ENCODE measurements at places on chromosomes 4 and X.

- no peak for DNase-seq
Measured at GRCh38 chr4:73902817-73903547, 33.8 kb downstream of the CXCL1 start.

GRCh38 chr4:186205156-186205555 lies 13.8 kb downstream of the CYP4V2 start:
- no peak for DNase-seq

GRCh38 chr4:2689825-2690700 lies 66.1 kb downstream of the TNIP2 start:
- peak; percentile 42 for DNase-seq

- DNase-seq = no peak
Measured at GRCh38 chrX:17266136-17266535, 108.9 kb upstream of the NHS start.

GRCh38 chr4:20881658-20882057 lies 181.4 kb downstream of the PACRGL start:
- DNase-seq = no peak

DNA sequence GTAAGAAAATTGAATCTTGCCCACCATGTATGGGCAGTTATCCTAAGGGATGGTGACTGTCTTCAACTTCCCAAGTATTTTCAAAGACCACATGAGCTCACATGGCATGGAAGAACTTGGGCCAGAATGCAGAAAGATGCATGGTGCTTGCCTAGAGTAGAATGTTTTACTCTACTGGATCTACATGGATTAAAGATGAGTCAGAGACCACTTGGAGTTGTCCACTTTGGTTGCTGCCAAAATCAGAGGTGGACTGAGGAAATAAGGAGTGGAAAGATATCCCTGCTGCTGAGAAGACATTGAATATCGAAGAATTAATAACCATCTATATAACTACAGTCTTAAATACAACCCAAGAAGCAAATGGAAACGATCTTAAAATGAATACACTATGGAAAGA lies 498.1 kb downstream of the NLGN4X start:
- no peak for DNase-seq

DNA sequence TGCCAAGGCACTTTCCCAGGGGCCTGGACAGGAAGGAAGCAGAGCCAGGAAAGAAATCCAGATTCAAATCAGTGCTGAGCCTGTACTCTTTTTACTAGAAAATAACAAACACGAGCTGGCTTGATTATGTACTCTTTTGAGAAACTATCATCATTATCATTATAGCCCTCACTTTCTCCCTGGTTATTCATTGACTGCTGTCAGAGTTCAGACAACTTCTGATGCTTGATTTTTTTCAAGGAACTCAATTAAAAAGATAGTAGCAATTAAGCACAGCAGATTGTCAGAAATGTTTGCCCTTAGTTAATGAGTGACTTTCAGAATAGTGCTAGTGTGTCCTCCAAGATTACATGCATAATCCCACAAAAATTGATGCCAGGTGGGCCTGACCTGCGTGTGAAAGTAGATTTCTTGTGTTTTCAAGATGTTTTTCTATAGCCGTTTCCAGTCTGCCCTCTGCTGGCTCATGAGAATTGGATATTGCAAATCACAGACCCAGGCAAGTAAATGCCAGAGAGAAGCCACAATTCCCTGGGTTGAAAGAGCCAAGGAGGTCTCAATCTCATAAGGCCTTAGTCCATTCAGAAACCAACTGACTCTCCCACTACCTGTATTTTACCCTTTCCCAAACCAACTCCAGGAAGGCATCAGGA lies 14.3 kb upstream of the PNPLA4 start:
- no peak for DNase-seq

GRCh38 chr4:52836120-52836519 lies 26.0 kb upstream of the RASL11B start:
- no peak for DNase-seq

- no peak for DNase-seq
Measured at GRCh38 chr4:53633608-53634007, 42.3 kb upstream of the LNX1 start.

GRCh38 chr4:77921701-77922100 lies 59.1 kb downstream of the MRPL1 start:
- no peak for DNase-seq

- DNase-seq = no peak
Measured at GRCh38 chr4:31474221-31474620, 754.1 kb downstream of the PCDH7 start.

DNA sequence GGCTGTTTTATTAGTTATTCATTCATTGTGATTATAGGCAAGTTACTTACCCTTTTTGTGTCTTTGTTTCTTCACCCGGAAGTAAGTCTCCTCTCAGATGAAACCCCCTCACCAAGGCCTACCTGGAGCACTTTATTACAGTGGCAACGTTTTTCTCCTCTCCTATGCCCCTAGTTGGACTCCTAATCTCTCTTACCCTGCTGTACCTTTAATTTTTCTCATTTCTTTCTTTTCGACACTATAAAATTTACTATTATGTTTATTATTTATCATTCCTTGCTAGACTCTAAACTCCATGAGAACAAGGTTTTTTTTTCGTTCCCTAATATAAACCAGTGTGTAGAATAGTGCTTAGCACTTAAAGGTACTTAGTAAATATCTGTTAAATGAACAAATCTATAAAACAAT lies 17.5 kb downstream of the STAP1 start:
- no peak for DNase-seq

DNA sequence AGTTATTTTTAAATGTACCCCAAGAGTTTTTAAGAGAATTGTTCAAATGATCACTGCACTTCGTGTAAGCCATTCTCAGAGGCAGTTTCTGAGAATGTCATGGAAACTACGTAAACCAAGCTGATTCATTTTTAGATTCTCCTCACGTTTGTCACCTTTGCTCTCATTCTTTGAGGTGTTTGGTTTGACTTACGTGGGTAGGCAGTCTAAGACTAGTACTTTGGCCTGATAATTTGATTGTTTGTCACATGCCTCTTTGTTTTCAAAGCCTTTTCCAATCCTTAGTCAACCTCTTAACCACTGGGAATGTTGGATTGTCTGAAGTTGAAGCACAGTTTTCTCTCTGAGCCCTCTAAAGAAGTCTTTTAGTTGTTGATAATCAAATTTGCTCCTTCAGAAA lies 10.5 kb downstream of the SEPTIN11 start:
- DNase-seq = no peak

GRCh38 chrX:43349363-43349762 lies 306.7 kb upstream of the MAOA start:
- DNase-seq = peak; percentile 34

GRCh38 chrX:63889001-63889400 lies 104.0 kb upstream of the ARHGEF9 start:
- no peak for DNase-seq

DNA sequence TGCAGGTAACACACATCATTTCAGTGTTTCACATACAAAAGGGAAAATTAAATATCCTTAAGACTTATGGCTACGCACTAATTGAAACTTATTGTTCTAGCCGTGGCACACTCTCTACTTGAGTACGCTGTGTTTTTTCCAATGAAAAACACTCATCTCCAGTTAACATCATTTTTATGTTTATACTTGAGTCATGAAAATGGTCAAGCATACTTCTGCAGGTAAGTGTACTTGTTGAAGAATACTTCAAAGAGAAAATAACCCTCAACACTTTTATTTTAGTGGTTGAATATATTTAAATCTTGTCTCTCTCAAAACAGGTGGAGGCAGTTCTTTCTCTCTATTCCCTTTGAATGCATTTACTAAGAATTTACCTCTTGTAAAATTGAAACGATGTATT lies 538.7 kb upstream of the PCDH7 start:
- DNase-seq = no peak

DNA sequence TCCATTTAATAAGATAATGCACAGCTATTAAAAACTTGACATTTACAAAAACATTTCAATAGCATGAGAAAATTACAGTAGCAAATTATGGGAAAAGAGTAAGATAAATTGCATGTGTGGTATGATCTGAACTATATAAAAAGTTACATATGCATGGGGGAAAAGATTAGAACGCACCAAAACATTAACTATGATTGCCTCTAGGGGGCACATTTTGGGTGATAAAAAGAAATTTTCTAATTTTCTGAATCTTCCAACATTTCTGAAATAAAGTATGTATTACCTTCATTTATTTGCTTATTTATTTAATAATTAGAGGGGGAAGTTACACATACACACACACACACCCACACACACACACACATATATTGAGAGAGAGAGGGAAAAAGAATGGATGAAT lies 19.6 kb upstream of the KDM5C start:
- no peak for DNase-seq

GRCh38 chr4:36439556-36439955 lies 158.1 kb downstream of the DTHD1 start:
- DNase-seq = no peak

DNA sequence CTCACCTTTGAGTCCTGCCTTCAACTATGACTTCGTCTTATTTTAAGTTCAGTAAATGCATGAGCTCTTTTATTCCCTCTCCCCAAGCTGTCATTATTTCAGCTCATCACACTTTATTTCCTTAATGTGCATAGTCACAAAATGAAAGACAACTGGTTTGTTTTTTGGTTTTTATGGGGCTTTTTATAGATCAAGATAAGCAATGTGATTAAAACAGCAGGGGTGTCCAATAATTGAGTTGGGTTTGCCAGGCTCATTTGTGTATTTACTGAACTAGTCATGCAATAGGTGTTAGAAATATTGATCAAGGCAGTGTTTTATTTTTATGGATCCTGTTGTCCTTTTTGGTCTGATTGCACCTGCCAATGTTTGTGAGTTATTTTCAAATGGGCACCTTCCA lies 102.2 kb downstream of the FRMPD4 start:
- no peak for DNase-seq

- DNase-seq = no peak
Measured at GRCh38 chrX:13808293-13808692, 8.6 kb downstream of the GPM6B start.

- DNase-seq = no peak
Measured at GRCh38 chr4:145216535-145216934, 36.1 kb upstream of the OTUD4 start.

- no peak for DNase-seq
Measured at GRCh38 chrX:52015794-52016193, 53.2 kb downstream of the MAGED4B start.

DNA sequence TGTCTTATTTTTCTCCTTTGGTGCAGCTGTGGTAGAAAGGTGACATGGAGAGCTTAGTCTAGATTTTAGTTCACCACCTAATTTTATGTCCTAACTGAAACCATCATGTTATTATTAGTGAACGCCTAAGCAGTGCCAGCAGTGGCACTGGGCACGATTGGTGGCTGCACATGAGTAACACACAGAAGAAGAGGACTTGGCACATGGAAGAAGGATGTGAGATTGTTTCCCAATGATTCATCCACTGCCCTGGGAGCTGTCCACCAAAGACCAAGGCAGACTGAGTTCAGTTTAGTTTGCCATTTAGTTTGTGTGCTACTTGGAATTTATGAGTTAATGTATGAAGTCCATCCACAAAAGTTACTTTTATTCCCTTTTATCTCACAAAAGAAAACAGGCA lies 68.1 kb upstream of the NAP1L5 start:
- DNase-seq = no peak

DNA sequence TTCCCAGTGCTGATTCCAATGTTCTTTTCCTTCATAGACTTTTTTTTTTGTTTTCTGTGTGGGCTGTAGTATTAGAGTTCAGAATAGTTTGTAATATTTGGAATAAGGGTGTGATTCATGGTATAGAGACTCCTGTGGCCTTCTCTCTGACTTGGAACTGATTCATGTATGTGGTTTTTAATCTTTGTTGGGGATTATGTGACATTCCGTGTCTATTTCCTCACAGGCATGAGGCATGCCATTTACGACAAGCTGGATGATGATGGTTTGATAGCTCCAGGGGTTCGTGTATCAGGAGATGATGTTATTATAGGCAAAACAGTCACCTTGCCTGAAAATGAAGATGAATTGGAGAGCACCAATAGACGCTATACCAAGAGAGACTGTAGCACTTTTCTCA lies 44.4 kb downstream of the POLR2B start:
- no peak for DNase-seq
